ENCODE measurements at places on chromosomes 6 and 20. TPM values are rescaled to one million over a fixed set of nuclear protein-coding genes. Genes with fewer than 3 reads are reported as not detected.

Gene SYCP2L
- total RNA-seq: 5.6 TPM

DNA sequence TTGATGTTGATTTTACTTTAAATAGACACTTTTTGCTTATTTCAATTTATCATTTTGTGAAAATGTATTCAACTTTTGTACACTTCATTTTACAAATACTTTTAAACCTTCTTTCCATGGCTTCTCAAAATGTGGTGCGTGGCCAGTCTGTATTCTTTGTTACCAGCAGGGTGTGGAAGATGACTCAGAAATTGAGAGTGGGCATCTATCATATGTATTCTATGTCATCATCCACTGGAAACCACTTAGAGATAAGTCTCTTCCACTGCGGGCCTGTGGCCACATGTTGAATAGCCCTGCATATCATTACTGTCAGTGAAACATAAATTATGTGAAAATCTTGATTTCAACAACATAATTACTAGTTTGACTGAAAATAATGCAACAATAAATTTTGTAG, 52.6 kb upstream of the MC3R start:
- no peak overlapping the region for H3K27ac ChIP-seq
- H3K4me1 ChIP-seq: no peaks in the 10 kb centered on the region
- no peak overlapping the region for H3K4me3 ChIP-seq
- DNase-seq: no peak
- H3K27me3 ChIP-seq: no peaks in the 10 kb centered on the region

Gene DAAM2
- 17.6 TPM for total RNA-seq

DNA sequence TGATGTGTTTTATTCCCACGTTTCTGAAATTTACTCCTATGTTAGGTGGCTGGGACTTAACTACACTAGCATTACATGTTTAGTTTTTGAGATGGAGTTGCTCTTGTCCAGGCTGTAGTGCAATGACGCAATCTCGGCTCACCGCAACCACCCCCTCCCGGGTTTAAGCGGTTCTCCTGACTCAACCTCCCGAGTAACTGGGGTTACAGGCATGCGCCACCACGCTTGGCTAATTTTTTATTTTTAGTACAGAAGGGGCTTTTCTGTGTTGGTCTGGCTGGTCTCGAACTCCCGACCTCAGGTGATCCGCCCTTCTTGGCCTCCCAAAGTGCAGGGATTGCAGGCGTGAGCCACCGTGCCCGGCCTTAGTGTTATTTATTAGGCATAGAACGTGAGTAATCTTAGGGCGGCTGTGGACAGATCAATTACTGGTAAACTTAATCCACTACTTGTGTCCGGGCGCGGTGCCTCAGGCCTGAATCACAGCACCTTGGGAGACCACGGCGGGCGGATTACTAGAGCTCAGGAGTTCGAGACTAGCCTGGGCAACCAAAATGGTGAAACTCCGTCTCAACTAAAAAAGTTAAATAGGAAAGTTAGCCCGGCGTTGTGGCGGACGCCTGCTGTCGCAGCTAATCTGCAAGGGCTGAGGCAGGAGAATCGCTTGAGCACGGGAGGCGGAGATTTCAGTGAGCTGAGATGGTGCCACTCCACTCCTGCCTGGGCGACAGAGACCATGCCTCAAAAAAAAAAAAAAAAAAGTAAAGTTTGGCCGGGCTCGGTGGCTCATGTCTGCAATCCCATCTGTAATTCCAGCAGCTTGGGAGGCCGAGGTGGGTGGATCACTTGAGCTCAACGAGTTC, 123.7 kb upstream of the BTN3A2 start:
- H3K4me3 ChIP-seq: no peak overlapping the region
- H3K27ac ChIP-seq: no peak overlapping the region
- no peaks in the 10 kb centered on the region for H3K27me3 ChIP-seq
- DNase-seq: no peak

Gene CYP21A2
- total RNA-seq: 0.23 TPM

- no peaks in the 10 kb centered on the region for H3K27me3 ChIP-seq
- H3K27ac ChIP-seq: no peak overlapping the region
- H3K4me1 ChIP-seq: peaks cover 15% of the 10 kb centered on the region
- H3K4me3 ChIP-seq: no peak overlapping the region
- no peak for DNase-seq
Observed at GRCh38 chr6:97438011-97438671, 155.1 kb upstream of the MMS22L start.

- no peaks in the 10 kb centered on the region for H3K36me3 ChIP-seq
- H3K27me3 ChIP-seq: peaks cover 16% of the 10 kb centered on the region
- peaks cover 26% of the 10 kb centered on the region for H3K4me1 ChIP-seq
Observed at GRCh38 chr20:1805161-1805581, 90.0 kb upstream of the SIRPA start.

- peaks cover 3% of the 10 kb centered on the region for H3K27me3 ChIP-seq
- peak overlapping the region; percentile 69 for H3K4me3 ChIP-seq
- peak; percentile 68 for DNase-seq
- peaks cover 42% of the 10 kb centered on the region for H3K4me1 ChIP-seq
- H3K27ac ChIP-seq: no peak overlapping the region
- H3K36me3 ChIP-seq: peaks cover 2% of the 10 kb centered on the region
Observed at GRCh38 chr20:37395921-37396415, 50.0 kb downstream of the SRC start.

DNA sequence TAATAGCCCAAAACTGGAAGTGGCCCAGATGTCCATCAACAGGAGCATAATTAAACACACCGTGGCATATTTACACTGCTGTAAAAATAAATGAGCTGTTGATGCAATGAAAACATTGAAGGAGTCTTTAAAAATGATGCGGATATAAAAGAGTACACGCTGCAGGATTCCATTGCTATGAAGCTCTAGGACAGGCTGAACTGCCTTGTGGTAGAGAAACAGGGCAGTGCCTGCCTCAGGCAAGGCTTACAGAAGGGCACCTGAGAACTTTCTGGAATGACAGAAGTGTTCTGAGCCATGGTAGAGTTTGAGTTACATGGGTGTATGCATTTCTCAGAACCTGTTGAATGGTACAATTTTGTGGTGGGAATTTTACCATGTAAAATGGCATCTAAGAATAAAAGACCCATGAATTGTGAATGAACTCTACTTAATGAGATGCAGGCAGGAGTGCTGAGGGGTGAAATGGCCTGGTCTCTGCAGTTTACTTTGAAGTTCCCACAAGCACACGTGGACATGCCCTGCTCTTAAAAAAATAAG, 45.3 kb upstream of the RIN2 start:
- no peaks in the 10 kb centered on the region for H3K36me3 ChIP-seq

- no peak overlapping the region for H3K27ac ChIP-seq
- H3K4me3 ChIP-seq: no peak overlapping the region
- H3K4me1 ChIP-seq: peaks cover 7% of the 10 kb centered on the region
- H3K27me3 ChIP-seq: no peaks in the 10 kb centered on the region
- no peak for DNase-seq
- H3K36me3 ChIP-seq: peaks cover 2% of the 10 kb centered on the region
Observed at GRCh38 chr20:10681494-10681893, 7.7 kb upstream of the JAG1 start.

Gene MAP3K4
- 103 TPM for total RNA-seq

Gene PAK5
- total RNA-seq: 1.8 TPM

Gene TAF11
- total RNA-seq: 48.6 TPM

DNA sequence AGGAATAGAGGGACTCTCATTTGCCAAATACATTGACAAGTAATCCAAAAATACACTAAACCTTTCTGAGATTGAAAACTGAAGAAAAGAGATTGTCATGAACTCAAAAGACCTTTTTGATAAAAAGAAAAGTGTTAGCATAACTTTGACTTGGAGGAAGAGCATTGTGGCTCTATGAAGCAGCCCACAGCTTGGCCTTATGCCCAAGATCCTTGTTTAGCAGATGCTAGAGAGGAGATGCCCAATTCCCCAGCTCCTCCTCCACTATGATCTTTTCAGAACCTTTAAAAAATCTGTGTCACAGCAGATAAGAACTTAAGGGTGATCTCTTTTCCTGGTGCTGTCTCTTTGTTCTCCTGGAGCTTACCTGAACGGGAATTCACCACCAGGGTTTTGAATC, 35.8 kb upstream of the IGF2R start:
- no peak overlapping the region for H3K27ac ChIP-seq
- H3K27me3 ChIP-seq: peaks cover 33% of the 10 kb centered on the region
- no peaks in the 10 kb centered on the region for H3K36me3 ChIP-seq
- no peaks in the 10 kb centered on the region for H3K4me1 ChIP-seq
- no peak for DNase-seq
- no peak overlapping the region for H3K4me3 ChIP-seq
